ENCODE measurements at places on chromosomes 6 and 20.
A peak's percentile ranks its signal among the peaks of the same experiment; 100 is the strongest.

GRCh38 chr6:15477746-15478145 lies 185.1 kb downstream of the DTNBP1 start:
- DNase-seq: no peak

DNA sequence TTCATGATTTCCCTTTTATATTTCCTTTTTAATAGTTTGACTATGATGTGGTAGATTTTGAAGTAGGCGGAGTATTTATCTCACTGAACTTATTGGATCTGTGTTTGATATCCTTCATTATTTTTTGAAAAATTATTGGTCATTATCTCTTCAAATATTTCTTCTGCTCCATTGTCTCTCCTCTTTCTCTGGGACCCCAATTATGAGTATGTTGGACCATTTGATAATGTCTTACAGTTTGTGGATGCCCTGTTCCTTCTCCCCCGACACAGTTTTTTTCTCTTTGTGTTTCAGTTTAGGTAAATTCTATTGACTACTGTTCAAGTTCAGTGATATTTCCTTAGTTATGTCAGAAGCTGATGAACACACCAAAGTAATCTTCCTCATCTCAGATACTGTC lies 49.4 kb upstream of the COL10A1 start:
- DNase-seq: no peak

GRCh38 chr6:68834551-68834950 lies 199.5 kb downstream of the ADGRB3 start:
- DNase-seq: no peak

GRCh38 chr20:63164484-63165355 lies 51.2 kb downstream of the YTHDF1 start:
- no peak for DNase-seq

DNA sequence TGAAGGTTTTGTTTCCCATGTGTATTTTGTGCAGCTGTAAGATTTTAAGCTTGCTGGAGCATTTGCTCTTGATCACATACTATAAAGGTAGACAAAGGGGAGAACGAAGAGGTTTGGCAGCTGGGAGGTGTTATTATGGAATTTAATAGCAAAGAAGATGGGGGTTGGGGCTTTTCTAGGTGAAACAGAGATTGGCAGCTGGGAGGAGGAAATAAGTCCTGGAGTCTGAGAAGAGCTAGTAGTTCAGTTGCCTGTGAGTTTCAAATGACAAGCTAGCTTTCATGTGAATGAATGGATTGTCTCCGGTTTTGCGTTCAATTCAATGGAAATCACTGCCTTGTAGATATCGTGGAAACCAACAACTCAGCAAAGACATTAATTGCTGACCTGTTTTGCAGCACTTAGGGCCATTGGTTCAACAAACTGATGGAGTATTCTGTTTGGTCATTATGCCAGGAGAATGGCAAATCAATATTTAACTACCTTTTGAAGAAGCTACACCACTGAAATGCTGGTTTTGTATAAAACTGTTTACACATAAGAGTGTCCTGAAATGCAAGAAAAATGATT lies 38.1 kb upstream of the FLRT3 start:
- DNase-seq: no peak

DNA sequence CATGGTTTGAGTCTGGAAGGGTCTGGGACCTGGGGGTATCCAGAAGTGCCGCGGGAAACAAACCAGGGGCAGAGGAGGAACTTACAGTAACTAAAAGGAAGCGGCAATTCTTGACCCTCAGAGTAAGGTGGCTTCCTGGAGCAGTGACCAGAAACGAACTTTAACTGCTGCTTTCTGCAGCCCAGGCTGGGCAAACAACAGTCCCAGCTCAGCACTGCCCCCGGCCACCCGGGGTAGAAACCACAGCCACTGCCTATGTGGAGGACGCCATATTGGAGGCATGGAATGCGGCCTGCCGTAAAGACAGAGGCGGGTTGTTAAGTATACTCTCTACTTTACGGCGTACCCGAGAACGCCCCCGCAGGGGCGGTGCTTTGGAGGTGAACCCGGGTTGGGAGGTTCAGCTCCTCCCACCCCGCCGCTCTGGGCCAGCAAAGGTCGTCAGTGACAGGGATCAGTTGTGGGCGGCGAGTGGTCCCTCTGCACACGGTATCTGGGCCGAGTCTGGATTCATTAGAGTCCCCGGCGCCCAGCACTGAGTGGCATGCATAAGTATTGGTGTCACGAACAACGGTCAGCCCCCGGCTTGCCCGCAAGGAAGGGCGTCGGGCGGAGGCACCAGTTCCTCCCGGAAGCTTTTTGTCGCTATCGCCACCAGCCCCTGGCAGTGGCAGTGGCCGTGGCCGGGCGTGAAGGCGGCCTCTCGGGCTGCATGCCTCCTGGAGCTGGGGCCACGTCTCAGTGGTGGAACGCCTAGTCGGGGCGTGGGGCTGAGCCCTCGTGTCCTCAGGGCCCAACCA lies at the start of gene PDSS2:
PDSS2 (minus strand) TSS at position 282 of the 800 bp plus-strand sequence; CDS start at position 3, 279 bp downstream.
- DNase-seq: peak; percentile 99

- no peak for DNase-seq
Observed at GRCh38 chr20:64103871-64104666, 3.3 kb downstream of the NPBWR2 start.

- peak; percentile 74 for DNase-seq
Observed at GRCh38 chr20:5788385-5788895, 38.2 kb downstream of the SHLD1 start.

DNA sequence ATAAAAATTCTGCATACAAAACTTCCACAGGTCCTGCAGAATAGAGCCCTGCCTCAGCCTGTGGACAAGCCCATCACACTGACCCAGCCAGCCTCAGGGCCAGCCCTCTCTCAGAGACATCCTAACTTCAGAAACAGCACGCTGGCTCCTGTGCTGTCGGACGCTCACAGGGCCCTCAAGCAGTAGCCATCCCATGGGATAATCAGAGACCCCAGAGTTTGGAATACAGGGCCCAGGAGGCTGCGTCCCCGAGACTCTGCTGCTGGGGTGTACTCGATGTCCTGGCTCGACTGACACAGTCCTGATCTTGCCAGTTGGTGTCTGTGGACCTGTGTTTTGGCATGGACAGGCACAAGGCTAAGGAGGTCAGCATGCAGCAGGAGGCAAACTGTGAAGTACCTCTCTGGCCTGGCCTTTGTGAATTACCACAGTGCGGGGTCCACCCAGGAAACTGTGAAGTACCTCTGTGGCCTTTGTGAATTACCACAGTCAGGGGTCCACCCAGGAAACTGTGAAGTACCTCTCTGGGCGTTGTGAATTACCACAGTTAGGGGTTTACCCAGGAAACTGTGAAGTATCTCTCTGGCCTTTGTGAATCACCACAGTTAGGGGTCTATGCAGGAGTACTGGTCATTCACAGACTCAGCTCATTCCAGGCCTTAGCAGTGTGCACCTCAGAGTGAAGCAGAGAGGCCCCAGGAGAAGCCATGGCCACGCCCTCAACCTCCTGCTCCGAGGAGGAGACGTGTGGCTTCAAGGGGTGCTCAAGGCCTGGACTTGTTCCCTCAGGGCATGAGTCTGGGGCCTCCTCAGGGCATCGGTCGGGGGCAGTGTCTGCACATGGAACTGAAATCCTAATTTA lies 212.4 kb downstream of the SYNDIG1 start:
- no peak for DNase-seq

DNA sequence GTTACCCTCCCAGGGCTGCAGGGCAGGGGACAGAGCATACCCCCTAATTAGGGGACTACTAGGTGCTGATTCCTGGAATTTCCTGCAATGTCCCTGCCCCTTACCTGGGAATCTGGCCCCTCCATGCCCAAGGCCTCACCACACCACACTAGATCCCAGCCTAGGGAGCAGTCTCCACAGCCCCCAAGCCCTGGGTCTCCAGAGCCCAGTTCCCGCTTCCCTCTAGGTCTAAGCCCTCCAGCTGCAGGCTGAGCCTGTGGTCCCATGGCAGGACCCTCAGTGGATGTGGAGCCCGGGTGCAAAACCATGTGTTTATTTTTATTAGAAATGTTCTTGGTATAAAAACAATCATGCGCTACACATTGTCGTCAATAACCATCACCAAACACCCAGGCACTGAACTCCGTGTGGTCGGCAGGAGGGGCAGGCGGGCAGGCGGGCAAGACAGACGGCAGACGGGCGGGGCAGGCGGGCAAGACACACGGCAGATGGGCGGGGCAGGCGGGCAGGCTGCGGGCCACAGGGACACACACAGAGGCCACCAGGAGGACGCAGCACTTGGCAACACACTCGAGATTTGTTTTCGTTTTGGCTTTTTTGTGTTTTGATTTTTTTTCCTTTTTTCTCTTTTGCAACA lies 124.2 kb downstream of the GRM4 start:
- no peak for DNase-seq

- no peak for DNase-seq
Observed at GRCh38 chr20:58698741-58699622, 6.4 kb downstream of the NPEPL1 start.

GRCh38 chr6:138987643-138988468 lies at the start of gene REPS1:
Gene REPS1, minus strand, starts transcription at chr6:138988253. Its CDS starts 571 bp downstream, at chr6:138987682.
- peak; percentile 92 for DNase-seq

DNA sequence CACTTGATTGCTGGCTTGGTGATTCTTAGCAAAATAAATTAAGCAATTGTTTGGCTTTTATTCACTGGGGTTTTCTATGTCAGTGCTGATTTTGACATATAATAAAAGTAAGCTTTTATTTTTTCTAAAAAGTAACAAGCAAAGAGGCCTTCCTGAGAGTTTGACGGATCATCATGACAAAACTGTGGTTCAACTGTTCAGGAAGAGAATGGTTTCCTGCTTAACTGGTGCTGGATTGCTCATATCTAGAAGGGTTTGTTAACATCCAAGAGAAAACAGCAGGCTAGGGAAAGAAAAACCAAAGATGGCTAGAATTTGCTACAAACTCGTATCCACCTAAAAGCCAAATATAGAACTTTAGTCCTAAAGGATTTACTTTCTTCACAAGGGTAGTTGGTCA lies 21.2 kb downstream of the SERPINB1 start:
- no peak for DNase-seq

DNA sequence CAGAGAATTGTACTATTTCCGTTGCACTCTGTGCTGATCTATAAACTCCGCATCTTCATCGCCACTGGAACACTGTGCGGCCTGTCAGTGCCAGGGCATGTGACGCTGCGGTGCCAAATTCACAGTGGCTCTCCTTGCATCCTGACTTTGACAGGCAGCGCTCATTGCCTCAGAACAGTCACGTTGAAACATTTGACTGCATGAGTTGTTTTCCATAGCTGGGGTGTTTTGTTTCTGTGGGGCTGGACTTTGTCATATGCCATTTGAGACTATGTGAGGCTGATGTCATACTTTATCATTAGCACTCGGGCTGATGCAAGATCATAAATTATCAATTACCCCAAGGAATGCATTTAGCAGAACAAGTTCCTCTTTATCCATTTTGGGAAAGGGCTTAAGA lies 32.7 kb downstream of the CFAP61 start:
- no peak for DNase-seq

DNA sequence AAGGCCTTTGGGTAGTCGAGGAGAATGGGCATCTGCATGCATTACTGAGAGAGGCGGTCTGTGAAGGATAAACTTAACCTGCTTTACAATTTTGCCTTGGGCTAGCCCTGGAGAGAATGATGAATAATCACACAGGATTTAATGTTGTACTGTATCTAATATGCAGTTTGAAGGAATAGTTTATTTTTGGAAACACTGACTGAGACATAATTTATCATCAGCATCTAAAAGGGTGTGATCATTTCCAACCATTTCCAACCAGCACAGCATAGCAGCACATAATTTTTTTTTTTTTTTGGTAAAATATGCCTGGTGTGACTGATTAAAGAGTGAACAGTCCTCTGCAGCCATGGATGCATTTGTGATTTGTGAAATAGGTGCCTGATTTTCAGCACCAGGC lies 519.5 kb downstream of the PHF3 start:
- DNase-seq: no peak

GRCh38 chr20:62363920-62364851 lies 2.9 kb downstream of the LAMA5 start:
- no peak for DNase-seq

All from activated naive CD4-positive, alpha-beta T cell treated with Interleukin-2 at 50 U/mL for 16 hours (primary cell).